ENCODE measurements at places on chromosomes 7 and 10.

DNA sequence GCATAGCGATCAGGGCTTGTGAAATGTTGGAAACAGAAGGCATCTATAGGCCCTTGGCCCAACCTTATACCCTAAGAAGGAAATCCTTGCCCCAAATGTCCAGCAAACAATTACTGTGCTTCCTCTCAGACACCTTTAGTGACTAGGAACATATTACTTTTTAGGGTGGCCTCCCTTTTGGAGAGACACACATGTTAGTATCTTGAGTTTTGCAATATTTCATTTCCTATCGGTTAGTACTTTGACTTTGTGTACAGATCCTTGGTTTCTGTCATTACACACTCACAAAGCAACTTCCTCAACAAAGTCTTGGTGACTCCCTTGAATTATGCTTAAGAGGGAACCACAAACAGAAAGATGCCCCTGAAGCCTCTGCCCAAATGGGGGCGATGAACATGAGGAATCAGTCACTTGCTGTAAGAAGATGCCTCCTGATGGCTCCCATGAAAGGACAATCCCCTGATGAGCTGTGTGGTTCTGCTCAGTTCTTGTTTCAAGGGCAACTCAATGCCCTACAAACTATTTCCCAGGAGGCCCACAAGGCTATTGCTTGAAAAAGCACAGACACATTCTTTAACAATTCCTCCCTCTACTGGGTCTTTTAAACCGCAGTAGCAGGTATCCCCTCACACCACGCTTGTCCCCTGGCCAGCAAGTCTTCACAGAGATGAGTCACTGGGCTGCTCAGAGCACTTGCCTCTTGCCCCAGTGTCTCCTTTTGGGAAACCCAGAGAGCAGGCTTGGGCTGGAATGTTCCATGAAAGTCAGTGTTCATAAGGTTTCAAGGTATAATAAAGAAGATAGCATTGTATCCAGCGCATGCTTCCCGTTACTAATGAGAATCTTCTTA lies 196.2 kb downstream of the FANK1 start:
- DNase-seq: peak; percentile 61

- no peak for DNase-seq
Observed at GRCh38 chr10:69489506-69490090, 38.3 kb downstream of the TSPAN15 start.

- DNase-seq: no peak
Observed at GRCh38 chr7:1422512-1423263, 36.6 kb downstream of the MICALL2 start.

- DNase-seq: no peak
Observed at GRCh38 chr7:128240696-128241386, at the start of gene LEP. Gene LEP (plus strand): TSS chr7:128241278. CDS start chr7:128252019, 10,741 bp downstream.

- no peak for DNase-seq
Observed at GRCh38 chr10:1203704-1204103, 147.5 kb downstream of the WDR37 start.

DNA sequence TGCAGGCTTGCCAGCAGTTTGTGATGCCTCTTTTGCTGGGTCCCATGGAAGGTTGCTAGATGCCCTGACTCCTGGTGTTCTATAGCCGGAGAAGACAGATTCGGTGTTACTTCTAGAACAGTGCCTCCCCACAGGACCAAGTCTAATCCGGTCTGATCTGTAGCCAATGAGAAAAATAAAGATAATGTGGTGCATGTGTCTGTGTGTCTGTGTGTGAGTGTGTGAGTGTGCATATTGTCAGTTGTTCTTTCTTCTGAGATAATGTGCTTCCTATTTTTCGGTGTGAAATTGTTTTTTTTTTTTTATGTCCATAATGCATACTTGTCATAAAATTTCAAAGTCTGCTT lies 29.7 kb upstream of the ZNRF2 start:
- DNase-seq: no peak

DNA sequence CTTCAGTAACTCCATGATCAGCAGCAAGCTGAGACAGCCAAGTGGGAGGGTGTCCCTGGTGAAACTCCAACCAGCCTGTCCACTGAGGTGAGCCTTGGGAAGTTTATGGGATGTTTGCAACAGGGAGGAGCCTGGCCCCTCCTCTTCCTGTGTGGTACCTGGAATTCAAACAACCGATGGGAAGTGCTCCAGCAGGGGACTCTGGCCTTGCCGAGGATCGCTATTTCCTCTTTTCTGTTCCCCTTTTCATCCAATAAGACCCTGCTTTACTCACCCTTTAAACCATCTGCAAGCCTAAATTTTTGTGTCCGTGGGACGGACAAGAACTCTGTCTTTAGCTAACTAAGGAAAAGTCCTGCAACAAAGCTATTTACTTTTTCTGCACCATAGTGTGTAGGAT lies 491.1 kb upstream of the ZMIZ1 start:
- peak; percentile 36 for DNase-seq

DNA sequence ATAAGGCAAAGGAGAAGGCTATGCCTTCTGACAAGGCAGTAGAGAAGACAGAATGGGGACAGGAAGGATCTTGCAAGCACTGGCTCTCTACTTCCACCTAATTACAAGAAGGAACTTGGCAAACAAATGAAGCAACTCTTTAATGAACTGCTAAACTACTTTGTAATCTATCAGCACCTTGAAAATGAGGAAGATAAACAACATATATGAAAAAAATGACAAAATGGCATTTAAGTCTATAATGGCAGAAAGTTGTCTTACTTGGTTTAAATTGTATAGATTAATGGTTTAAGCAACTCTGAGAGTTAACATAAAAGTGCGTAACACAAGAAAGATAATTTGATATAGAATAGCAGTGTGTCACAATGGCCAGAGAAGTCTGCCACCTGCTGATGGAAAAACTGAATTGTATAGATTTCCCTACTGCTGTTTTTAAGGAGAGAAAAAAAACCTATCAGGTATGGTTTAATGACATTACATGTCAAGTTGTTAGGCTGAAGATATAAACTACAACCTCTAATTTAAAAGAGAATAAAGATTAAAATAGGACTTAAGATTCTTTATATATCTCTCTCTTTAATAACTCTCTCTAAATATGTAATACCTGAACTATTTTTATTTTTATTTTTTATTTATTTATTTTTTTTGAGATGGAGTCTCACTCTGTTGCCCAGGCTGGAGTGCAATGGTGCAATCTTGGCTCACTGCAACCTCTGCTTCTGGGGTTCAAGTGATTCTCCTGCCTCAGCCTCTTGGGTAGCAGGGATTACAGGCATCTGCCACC lies 11.8 kb downstream of the NT5C3A start:
- peak; percentile 93 for DNase-seq

GRCh38 chr7:32779167-32779566 lies 112.4 kb downstream of the KBTBD2 start:
- no peak for DNase-seq

DNA sequence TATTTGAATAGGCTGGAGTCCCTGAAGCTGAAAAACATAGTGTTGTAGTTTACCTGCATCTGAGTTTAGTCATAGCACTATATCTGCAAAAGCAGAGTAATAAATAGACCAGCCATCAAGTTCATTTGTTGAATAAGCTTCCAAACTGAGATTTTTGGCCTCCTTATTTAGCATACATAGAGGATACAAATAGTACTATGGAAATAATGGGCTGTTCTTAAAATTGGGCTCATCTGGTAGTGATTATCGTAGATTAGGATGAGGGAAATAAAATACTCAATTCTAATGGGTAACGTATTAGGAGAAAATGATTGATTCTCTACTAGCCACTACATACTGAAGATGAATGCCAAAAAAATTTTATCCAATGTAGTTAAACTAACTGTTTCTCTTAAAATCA lies 41.4 kb upstream of the TMEM196 start:
- no peak for DNase-seq

DNA sequence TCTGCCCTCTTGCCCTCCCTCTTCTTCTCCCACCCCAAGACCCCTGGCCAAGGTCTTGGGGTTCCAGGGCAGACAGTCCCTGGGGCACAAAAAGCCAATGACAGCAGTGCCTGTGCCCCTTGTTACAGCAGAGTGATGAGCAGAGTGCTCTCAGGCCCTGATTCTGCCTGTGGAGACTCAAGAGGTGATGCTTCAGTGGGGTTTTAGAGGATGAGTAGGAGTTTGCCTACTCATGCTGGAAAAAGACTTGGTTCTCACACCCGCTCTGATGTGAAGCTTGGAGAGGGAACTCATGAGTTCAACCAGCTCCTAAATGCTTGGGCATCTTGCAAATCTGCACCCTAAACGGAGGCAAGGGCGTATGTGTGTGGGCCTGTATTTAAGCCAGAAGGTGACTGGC lies 58.2 kb downstream of the CAMK2B start:
- DNase-seq: no peak

- DNase-seq: no peak
Observed at GRCh38 chr7:8051373-8051772, 82.8 kb downstream of the GLCCI1 start.

DNA sequence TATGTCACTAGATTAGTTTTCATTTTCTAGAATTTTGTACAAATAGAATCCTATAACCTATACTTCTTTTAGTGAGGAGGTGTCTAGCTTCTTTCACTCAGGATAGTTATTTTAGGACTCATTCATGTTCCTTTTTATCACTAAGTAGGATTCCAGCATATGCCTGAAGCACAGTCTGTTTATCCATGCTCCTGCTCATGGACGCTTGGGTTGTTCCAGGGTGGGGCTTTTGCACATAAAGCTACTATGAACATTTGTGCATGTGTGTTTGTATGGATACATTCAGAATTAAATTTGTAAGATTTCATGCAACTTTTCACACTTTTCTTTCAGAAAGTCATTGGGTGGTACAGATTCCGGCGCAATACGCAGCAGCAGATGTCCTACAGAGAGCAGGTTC lies 24.6 kb downstream of the ABRAXAS2 start:
- no peak for DNase-seq

DNA sequence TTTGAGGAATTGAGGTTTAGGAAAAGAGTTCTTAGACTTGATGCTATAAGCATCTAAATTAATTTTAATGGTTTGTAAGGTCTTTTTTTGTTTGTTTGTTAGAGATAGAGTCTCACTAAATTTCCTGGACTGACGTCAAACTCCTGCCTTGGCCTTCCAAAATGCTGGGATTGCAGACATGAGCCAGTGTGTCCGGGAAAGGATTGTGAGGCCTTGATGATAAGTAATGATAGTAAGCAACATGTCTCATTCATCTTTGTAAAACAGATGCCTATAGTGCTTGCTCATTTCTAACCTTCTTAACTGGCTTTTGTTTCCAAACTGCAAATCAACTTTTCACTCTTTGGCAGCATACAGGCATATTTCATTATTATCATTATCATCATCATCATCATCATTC lies 176.0 kb upstream of the KCND2 start:
- no peak for DNase-seq

DNA sequence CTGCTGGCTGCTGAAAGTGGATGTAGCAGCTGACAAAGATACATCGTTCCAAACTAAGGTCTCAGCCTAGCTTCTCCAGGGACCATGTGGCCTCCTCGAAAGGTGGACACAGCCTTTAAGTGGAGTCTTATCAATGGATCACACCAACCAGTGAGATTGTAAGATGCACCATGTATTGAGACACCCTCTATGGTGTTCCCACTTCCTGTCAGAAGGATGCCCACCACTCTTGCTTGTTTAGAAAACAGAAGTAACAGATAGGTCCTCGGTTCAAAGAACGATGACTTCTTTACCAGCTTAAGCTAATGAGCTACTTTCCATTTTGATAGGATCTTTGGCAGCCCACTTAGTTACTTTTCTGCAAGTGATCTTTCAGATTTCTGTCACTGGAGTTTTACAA lies 34.3 kb downstream of the SLC25A13 start:
- DNase-seq: no peak

- DNase-seq: no peak
Observed at GRCh38 chr10:56624082-56624481, 263.0 kb upstream of the ZWINT start.

GRCh38 chr7:114554781-114555537 lies 140.3 kb downstream of the FOXP2 start:
- DNase-seq: peak; percentile 85

GRCh38 chr10:122422266-122422989 lies 32.0 kb upstream of the ARMS2 start:
- DNase-seq: no peak

DNA sequence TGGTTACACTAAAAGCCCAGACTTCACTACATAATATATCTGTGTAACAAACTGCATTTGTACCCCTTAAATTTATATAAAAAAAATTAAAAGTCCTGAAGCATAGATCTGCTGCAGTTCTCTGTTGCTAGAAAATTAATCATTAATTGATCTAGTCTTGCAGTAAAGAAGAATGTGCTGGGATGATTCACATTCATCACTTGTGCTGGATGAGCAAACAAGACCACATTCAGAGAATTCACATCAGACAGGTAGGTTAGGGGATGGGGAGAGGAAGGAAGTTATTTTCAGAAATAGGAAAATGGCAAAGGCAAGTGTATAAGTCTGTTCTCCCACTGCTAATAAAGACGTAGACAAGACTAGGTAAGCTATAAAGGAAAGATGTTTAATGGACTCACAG lies 1019.0 kb downstream of the KCNMA1 start:
- DNase-seq: no peak

DNA sequence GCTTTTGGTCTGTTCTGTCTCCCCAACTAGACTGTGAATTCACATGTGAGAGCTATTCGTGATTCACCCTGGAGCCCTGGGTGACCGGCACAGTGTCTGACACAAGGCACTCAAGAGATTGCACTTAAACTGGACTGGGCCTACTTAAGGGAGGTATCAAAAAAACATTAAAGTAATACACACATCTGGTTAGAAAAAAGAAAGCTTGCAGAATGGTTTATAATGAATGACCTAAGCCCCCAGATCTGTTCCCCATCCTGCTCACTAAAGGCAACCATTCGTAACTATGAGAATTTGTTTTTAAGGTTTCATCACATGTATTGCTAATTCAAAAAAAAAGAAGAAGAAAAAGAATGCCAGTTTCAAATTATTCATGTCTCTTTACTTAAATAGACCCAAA lies 74.5 kb downstream of the DGKI start:
- DNase-seq: no peak

DNA sequence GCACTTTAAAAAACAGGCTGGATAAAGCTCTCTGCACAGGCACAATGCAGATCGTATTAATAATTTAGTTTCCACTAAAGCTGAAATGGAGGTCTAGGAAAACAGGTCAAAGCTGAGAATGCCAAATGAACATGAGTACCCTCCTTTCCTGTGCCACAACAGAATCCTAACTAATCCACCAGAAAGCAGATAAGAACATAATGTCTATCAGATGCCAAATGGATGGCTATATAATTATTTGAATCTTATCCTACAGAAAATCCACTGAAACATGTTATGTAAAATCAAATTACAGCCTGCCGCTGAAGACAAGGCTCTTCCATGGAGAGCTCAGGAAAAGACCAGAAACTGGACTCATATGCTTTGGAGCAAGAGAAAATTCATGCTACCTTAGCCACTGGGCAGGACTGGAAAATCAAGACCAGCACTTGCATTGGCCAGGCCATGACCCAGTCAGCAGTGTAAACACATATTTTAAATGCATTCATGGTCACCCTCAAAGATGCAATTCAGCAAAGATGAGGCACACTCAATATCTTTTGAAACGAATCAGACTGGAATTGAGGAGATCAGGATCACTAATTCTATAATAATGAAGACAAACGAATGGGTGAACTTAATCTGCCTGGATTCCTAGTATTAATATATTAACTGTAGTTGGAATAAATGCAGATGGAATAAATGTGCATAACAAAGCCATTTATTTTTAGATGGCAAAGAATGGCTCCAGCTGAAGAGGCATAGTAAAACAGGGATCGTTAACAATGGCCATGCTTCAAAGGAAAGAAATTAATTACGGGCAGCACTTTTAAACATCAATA lies 13.2 kb downstream of the ANK3 start:
- DNase-seq: no peak

GRCh38 chr7:36264123-36264801 lies 111.2 kb downstream of the EEPD1 start:
- DNase-seq: peak; percentile 82

- DNase-seq: no peak
Observed at GRCh38 chr10:49634069-49634660, 20.3 kb downstream of the CHAT start.

GRCh38 chr7:56219017-56219416 lies 102.8 kb upstream of the NUPR2 start:
- no peak for DNase-seq

Data from AML-193 (cell line).